ENCODE measurements at places on chromosomes 11 and 22.

DNA sequence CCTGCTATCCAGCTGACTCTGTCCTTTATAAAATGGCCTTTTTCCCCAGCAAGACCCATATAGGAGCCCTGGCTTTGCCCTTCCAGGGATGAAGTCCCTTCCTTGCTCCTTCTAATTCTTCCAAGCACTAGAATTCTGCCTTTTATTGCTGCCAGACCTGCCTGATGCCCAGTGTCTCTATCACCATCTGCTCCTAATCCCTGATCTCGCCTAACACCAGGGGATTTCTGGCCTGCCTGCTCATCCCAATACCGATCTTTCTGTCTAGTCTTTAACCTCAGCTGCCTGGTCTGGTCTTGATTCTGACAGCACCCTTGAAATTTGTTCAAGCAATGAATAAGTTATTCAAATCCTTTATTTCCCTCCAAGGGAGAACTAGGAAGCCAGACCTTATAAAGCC lies 150.2 kb downstream of the SPON1 start:
- DNase-seq, result no peak

DNA sequence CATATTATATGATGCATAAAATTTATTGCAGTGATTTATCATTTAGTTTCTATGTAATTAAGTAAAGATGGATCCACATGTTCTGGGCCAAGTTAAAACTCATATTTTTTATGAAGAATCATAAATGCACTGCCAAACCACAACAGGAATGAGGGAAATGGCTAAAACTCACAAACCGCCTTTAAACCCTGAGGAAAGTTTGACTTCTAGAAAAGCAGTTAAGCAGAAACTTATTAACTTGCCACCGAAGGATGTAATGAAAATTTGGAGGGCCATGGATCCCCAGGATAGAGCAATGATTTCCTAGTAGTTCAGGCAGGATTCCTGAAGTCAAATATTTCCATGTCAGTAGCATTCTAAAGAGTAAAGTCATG lies 218.3 kb upstream of the CTSC start:
- DNase-seq, result no peak

DNA sequence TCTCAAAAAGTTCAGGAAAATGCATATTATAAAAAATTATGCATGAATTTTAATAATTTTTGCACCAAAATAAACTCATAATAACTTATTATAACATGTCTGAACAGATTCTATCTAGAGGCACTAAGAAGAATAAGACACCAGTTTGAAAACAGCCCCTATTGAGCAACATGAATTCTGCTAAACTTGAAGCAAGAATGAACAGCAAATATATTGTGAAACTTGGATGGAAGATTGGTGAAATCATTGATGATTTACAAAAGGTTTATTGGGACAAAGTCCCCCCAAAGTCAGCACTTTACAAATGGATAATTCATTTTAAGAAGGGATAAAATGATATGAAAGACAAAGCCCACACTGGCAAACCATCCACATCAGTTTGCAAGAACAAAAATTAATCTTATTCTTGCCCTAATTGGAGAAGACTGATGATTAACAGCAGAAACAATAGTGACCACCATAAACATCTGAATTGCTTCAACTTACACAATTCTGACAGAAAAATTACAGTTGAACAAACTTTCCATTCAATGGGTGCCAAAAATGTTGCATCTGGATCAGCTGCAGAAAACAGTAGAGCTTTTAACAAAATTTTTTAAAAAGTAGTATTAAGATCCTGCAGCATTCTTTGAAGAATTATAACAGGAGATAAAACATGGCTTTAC lies 257.5 kb upstream of the FAT3 start:
- DNase-seq, result no peak

DNA sequence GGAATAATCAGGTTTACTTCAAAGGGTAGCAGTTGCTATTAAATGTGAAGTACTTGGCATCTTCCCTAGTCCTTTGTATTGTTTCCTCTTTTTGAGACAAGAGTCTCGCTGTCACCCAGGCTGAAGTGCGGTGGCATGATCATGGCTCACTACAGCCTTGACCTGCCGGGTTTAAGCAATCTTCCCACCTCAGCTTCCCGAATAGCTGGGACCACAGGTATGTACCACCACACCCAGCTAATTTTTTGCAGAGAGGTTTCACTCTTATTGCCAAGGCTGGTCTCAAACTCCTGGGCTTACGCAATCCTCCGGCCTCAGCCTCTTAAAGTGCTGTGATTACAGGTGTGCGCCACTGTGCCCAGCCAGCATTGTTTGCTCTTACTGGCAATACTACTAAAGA lies 36.2 kb upstream of the RAPSN start:
- no peak for DNase-seq

DNA sequence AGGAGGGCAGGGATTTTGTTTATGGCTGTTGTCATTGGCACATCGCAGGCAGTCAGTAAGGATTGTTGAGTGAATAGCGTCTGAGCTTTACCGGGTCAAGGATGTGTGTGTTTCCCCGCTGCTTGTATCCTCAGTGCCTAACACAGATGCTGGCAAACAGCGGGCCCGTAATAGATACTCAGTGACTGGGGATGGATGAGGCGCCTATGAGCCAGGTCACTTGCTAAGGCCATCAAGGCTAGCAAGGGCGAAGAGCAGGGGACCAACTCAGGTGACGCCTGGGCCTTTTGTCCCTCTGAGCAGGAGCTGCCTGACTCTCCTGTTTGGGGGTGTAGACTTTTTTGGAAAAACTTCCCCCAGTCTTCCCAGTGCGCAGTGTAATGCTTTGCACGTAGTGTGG lies 118.1 kb downstream of the HIPK3 start:
- no peak for DNase-seq

GRCh38 chr11:27864091-27864491 lies 163.8 kb upstream of the BDNF start:
- no peak for DNase-seq

- DNase-seq, result no peak
Observed at GRCh38 chr22:37684803-37685615, 1.1 kb upstream of the NOL12 start.

- no peak for DNase-seq
Observed at GRCh38 chr11:77197626-77198320, 69.7 kb downstream of the MYO7A start.

DNA sequence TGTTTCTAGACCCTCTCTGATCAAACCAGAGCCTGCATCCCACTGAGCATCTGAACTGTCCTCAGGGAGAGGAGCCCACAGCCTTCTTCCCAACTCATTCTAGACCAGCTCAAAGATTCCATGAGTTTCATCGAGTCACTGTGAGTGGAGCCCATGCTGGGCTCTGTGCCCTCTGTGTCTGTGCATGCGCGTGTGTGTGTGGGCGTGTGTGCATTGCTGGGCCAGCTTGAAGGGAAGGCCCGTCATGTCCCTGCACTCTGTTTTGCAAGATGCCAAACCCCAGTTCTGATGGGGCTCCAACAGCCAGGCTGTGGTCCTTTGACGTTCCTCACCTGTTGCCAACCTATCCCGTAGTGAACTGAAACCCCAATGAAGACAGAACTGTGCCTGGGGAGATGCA lies 7.1 kb downstream of the MPEG1 start:
- no peak for DNase-seq

DNA sequence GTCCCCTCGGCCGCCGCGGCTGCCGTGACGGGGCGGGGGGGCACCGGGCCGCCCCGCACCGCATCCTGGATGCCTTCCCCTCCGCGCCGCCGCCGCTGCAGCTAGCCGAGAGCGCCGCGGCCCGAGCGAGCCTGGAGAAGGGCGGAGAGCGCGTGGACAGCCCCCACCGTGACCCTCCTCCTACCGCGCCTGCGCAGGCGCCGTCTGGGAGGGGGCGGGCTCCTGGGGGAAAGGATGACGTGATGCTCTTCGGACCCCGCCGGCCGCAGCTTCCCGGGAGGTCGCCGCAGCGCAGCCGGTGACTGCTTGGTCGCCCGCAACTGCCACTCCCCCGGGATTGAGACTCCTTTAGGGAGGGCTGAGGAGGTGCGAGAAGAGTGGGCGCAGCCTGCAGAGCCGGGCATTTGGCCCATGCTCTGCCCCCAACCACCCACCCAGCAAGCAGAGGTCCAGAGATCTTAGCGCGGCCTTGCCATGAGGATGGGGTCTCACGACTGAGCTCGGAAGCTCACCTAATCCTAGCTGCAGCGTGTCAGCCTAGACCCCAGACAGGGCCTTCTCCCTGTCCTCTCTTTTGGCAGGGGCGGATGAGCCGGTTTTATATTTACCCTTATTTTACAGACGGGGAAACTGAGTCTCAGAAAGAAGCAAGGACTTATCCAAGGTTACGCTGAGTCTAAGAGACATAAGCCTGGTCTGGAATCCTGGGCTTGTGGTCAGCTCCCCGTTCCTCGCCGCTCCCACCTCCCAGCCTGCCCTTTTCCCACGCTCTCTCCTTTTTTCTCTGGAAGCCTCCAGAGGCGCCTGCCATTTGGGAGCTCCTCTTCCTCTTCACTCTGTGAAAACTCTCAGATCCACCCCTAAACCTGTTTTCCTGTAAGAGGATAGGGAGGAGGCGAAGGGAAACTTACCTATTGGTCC lies at the start of gene DENND5A:
Gene DENND5A (minus strand): TSS at position 140 of the 921 bp plus-strand sequence. CDS start 281 bp downstream, outside the sequence.
- peak; percentile 89 for DNase-seq

DNA sequence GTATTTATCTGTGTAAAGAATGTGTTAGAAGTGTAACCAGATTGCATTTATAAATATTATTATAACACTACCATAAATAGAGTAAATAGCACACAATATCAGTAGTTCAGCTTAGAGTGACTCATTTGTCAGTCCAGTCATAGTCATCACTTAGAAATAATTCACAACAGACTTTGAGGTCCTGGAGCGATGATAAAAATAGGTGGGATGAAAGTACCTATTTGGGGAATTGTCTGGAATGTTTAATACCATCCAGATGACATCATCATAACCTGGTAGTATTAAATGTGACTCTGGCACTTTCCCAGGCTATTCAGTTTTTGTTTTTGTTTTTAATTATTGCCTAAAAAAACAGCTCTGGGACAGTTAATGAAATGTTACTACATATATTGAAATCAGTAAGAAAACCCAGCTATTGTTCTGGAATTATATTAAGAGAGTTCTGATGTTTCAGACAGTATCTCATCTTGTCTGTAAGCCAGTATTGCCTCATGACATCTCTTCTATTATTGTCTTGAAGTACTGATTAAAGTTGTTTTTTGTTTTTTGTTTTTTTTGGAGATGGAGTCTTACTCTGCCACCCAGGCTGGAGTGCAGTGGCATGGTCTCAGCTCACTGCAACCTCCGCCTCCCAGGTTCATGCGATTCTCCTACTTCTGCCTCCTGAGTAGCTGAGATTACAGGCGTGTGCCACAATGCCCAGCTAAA lies 74.8 kb downstream of the SIK2 start:
- no peak for DNase-seq

- no peak for DNase-seq
Observed at GRCh38 chr11:127866109-127866508, 721.2 kb downstream of the ETS1 start.

- no peak for DNase-seq
Observed at GRCh38 chr11:80860632-80861031, 1419.8 kb upstream of the TENM4 start.
